ENCODE measurements at places on chromosomes 7 and 10.

DNA sequence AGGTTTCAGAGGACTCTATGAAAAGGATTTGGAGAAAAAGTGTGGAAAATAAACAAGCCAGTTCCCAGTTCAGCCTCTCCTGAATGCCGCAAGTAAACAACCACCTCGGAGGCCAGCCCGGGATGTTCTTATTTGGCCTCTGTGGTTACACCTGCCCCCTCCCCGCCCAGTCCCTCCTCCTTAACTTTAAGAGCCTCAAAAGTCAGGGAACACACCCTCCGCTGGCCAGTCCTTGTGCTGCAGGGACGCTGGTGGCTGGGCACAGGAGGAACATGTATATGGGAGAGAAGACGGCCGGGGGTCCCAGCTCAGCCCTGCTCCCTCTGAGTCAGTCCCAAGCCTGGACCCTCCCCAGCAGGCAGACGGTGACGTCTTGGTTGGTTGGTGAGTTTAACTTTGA is 6.1 kb downstream of the CHST3 start:
- DNase-seq: no peak

GRCh38 chr10:120433141-120433540 is 23.9 kb upstream of the PLPP4 start:
- DNase-seq: no peak

- DNase-seq: no peak
Measured at GRCh38 chr7:119640861-119641260, 632.1 kb upstream of the KCND2 start.

DNA sequence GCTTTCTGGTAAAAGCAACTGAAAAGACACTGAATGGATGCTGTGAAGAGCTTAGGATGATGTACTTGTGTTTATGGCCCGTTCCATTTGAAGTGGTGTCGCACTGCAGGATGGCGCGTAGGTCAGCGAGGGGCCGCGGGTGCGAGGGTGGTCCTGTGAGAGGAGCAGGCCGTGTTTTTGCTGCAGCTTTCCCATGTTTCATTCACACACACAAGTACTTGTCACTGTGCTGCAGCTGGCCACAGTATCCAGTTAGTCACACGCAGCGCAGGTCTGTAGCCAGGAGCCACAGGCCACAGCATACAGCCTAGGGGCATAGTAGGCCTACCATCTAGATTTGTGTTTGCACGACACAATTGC is 23.2 kb downstream of the WIPI2 start:
- DNase-seq: no peak

- DNase-seq: peak; percentile 59
Measured at GRCh38 chr7:39589323-39590111, 23.3 kb downstream of the YAE1 start.

DNA sequence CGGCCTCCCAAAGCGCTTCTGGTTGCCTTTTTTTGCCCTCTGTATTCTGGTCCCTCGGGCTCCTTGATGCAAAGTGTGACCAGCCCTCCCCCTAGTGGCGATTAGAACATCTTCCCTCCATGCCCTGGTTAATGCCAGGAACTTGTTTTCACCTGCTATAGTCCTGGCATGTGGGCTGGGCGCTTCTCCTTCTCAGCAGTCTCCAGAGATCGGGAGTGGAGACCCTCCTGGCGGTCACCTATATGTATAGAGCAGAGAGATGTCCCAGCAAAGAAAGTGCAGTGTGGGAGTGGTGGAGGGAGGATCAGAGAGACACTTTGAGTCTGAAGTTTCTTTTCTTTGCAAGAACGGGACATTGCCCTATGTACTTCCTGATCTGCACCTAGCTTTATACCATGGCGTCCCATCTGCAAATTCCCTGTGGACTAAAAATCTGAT is 264.1 kb downstream of the OTUD1 start:
- peak; percentile 31 for DNase-seq

- DNase-seq: no peak
Measured at GRCh38 chr7:99078416-99078815, 65.5 kb downstream of the SMURF1 start.

DNA sequence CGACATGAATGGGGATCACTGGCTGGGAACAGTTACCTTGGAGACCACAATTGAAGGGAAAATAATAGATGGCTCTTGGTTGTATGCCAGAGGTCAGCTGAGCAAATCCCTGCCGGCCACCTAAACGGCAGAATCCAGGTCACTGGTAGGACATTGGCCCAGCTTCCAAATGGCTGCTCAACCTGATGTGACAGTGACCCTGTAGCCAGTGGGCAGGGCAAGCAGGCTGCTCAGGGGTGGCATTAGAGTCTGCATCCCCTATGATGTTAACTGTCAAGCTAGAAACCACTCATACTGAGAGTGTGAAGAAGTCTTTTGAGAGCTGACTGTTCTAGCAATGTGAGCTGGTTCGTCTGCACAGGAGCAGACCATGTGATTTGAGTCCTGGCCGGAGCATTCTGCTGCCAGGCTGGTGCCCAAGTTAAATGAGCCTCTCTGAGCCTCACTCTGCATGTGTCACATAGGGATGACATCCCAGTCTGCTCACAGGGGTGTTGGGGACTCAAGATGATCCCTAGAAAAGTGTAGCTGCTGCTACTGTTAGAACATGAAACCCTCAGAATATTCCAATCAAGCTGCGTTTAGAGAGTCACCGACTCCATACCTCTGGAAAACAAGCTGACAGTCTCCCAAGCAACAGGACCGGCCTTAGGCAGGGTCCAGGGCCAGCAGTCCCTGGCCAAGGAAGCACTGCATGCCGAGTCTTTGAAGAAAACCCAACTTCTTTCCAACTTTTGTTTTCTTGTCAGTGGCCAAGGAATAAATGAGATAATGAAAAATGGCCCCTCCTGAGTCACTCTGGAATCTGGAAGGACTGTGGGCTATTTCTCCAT is 69.7 kb downstream of the VWA2 start:
- DNase-seq: no peak

Data from activated CD4-positive, alpha-beta T cell treated with anti-CD3 and anti-CD28 coated beads, Interleukin-2, amount 50 U/mL, for 4 hours (primary cell).